ENCODE measurements at places on chromosomes 2 and 18.

DNA sequence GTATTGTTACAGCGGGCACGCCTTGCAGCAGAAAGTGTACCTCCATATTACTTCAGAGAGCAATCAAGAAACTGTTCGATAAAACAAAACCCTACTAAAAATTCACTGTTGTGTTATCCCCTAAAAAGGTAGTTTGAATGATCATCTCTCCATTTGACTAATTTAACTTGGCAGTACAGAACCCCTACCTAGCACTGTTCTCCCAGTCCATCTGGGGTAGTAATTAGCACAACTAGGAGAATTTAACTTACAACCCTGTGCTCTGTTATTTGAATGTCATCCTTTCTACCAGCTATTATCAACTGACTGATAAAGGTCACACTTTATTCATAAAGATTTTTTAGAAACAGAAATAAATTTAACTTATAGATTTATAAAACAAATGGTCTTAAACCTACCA, 121.2 kb downstream of the EPB41L3 start:
- no peak for DNase-seq

- no peak for DNase-seq
These were observed 10.3 kb downstream of the SULT1C4 start for GRCh38 chr2:108388045-108388444.

DNA sequence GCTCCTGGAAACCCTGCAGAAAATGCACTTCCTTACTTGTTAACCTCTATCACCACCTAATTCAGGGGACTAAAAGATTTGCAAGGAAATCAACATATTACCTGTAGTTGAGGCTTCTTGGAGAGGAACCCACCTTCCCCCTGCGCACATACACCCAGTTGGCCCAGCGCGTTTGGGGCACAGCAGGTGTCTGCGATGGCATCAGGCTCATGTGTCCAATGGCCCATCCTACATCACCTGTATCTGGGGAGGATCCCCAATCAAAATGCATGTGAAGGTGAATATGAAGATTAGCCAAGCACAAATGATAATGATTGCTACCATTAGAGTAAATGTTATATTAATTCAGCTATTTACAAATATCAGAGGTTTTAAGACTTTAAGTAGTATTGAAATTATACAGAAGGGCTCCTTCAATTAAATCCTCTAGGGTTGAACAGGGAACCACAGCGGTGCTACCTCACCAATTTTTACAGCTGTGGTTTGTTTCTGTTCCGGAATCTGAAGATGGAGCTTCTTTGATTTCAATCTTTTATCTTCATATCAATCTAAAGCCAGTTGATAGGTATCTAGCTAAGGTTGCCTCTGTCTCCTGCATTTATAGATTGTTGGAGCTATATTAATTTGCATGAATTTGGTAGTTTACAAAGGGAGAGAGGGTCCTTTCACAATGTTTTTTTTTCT, 486.0 kb downstream of the RNF144A start:
- no peak for DNase-seq

- DNase-seq, result no peak
These were observed 159.5 kb downstream of the L3MBTL4 start for GRCh38 chr18:6255116-6255705.

DNA sequence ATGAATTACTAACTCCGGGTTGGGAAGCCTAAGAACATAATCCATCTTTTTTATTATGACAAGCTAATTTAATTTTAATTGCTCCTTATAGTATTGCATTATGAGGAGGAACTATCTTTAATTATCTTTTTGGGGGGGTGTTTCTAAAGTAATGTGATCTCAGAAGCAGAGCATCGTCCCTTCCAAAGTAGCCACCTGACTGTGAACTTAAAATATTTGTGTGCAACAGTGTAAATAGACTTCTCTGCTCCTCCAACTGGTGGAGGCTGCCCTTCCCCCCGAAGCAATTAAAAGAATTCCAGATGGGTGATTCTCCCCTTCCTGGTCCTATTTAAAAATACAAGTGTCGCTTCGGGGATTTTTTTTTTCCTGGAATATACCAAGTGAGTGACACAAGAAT, 55.7 kb downstream of the TCF7L1 start:
- no peak for DNase-seq

GRCh38 chr18:29928081-29928480, 1114.5 kb downstream of the DSC3 start:
- DNase-seq, result no peak

- no peak for DNase-seq
These were observed 19.7 kb downstream of the DARS1 start for GRCh38 chr2:135965756-135966155.

- no peak for DNase-seq
These were observed 3.8 kb downstream of the ZFAND2B start for GRCh38 chr2:219210196-219210885.

DNA sequence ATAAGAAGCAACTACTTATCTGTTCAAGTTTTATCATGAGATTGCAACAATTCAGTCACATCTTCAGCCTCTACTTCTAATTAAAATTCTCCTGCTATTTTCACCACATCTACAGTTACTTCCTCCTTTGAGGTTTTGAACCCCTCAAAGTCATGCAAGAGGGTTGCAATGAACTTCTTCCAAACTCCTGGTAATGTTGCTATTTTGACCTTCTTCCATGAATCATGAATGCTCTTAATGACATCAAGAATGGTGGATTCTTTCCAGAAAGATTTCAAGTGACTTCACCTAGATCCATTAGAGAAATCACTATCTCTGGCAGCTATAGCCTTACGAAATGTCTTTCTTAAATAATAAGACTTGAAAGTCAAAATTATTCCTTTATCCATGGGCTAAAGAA, 1052.8 kb upstream of the NRXN1 start:
- no peak for DNase-seq

DNA sequence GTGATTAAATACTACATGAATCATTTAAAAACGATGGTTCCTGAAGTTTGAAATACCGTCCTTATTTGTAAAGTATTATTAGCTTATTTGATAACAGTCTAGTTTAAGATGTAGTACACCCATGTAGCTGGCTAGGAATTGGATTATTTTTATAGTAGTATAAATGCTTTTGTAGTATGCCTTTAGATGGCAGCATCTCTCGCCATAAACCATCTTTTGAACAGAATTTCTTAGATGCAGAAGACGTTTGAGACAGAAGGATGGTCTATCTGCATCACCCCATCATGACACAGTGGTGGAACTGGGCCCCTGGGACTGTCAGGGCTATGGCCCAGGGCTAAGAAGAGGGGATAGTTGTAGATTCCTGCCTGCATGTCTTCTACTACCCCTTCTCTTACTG, 152.7 kb downstream of the WDSUB1 start:
- no peak for DNase-seq

DNA sequence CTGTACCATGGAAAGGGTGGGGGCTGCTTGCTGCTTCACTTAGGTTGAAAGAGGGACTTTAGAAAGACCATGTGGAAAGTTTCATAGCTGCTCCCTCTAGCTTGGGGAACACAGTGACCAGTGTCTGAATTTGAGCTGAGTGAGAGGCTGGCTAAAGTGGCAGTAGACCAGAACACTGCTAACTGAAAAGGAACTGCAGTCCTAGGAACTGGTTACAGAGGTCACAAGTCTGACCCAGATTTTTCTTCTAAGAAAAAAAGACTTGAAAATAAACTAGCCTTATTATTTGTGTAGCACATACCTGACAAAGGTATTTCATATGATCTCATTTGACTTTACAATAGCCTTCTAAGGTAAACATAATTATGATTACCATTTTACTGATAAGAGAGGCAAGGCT, 153.6 kb downstream of the FSHR start:
- DNase-seq, result no peak

DNA sequence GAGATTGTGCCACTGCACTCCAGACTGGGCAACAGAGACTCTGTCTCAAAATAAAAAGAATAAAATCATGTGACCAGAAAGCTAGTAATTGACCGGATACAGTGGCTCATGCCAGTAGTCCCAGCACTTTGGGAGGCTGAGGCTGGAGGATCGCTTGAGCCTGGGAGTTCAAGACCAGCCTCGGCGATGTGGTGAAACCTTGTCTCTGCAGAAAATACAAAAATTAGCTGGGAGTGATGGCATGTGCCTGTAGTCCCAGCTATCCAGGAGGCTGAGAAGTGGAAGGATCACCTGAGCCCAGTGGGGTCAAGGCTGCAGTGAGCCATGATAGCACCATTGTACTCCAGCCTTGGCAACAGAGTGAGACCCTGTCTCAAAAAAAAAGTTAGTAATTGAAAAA, 36.8 kb downstream of the COX7A2L start:
- DNase-seq, result no peak

DNA sequence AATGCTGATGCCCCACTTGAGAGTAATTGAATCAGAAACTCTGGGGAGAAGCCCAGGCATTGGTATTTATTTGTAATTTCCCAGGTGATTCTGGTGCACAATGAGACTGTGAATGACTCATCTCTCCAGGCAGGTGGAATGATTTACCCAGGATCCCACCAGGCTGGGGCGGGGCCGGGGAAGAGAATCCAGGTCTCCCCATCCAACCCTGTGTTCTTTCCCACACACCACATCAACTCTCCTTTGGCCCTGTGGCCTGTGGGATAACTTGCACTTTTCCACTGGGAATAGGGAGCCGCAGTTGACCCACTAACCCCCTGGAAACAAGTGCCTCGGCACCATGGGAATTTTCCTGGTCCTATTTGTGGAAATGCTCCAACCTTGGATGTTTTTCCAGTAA, 409.8 kb downstream of the ZNF521 start:
- no peak for DNase-seq

GRCh38 chr2:136863874-136864273, 98.5 kb downstream of the THSD7B start:
- no peak for DNase-seq

GRCh38 chr2:1483551-1483950, 70.3 kb downstream of the TPO start:
- no peak for DNase-seq

- DNase-seq, result no peak
These were observed 76.2 kb downstream of the CDK15 start for GRCh38 chr2:201882353-201883090.

DNA sequence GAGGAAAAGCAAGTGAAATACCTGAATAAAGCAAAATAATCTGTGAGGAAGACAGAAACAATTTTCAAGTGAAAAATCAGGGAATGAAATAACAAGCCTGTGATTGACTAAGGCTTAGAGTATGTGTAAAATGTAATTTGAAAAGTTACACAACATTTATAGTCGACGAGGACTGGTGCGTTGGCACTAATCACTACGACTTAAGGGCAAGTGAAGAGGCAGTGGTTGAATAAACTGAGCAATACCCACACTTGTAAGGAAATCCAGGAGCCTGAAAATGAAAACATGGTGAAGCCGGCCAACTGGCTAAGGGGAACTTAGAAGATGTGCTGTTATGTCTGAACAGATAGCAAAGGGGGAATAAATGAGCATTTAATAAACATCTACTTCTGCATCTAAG, 13.4 kb downstream of the DOK1 start:
- no peak for DNase-seq
